ENCODE measurements at places on chromosomes 11 and 22.

DNA sequence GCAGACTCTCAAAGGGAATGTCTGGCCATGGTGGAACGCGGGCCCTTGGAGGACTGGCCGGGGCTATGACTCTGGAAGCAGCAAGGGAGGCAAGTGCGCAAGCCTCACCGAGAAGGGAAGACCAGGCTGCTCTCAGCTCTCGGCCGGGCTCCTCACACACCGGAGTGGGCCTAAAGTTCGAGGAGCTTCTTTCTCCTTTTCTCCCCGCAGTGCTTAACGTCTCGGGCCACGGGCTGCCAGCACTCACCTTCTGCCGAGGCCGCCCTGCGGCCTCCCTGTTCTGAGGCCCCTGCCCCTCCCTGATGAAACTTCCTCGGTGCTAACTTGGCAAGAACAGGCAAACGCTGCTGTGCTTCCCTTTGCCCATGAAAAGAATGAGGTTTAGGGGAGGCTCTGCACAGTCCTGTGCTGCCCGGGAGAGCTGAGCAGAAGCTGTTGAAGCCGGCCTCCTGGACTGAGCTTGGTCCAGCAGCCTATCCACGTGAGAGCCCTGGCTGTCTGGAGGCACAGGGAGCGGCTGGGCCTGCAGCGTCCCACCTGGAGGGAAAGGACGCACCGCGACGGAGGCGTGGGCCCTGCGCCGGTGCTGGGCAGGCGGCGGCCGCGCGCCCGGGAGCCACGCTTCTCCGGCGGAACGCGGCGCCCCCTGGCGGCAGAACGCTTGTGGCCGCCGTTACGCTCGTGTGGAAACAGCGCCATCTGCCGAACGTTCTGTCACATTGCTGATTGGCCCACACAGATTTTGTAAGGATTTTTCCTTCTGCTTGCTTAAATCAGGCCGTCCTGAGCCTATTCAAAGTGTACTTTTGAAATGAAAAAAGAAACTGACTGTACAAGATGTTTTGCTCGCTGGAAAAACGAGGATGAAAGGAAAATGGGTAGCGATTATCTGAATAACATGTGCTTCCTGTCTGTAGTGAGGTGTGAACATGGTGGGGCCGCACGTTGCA, 65.0 kb upstream of the TMEM45B start:
- no peak for DNase-seq

DNA sequence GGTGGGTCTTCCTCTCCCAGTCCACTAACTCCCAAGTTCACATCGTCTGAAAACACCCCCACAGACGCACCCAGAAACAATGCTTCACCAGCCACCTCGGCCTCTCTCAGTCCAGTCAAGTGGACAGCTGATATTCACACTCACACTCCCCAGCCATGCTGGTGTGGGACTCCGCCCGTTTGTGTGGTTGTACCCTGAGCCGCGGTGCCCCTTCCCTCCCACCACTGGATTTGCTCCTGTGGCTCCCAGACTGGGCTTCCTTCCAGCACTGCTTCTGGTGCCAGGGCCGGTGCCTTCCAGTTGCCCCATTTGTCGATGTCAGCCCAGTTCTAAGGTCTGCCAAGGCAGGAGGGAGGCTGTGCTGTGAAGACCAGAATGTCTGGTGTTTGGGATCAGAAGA, 37.9 kb upstream of the PLET1 start:
- DNase-seq: no peak

- DNase-seq: no peak
Measured at GRCh38 chr11:118514103-118514502, 13.2 kb upstream of the TTC36 start.

GRCh38 chr11:6481924-6482275, 599 bp downstream of the TIMM10B start:
- no peak for DNase-seq

- no peak for DNase-seq
Measured at GRCh38 chr11:914747-915501, 4.3 kb upstream of the CHID1 start.

DNA sequence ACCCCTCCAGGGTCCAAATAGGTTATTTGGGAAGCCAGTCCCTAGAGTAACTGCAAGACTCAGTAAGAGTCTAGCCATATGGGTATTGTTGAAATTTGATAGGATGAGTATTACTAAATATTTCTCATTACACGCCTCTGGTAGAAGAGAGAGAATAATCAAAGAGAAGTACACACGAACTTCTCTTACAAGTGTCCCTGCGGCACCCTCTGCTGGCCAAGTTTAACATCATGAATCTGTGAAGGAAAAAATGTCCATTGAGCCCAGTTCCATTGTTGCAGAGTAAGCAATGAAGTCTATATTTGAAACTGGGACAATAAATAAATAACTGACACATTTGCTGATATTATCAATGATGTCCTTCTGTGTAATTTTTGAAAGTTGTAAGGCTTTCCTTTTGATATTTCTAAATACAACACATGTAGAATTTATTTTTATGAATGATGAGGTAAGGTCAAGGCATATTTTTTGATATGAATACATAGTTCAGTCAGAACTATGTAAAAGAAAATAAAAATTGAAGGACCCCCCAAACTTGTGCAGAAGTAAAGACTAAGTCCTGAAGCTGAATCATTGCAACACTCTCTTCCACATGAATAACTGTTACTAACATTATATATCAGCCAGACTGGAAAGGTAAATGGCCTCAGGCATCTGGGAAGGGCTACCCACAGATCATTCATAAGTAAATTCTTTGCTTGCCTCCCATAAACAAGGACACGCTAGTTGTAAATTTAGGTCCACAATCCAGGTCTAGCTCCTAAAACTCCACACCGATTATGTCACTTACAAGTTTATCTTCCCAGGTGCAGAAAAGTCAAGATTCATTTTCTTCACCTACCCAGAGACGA, 10.0 kb downstream of the OR51L1 start:
- DNase-seq: peak; percentile 5

- DNase-seq: no peak
Measured at GRCh38 chr11:116124922-116125714, 620.9 kb upstream of the CADM1 start.

GRCh38 chr11:2917842-2918490, 11.3 kb downstream of the PHLDA2 start:
- DNase-seq: no peak

DNA sequence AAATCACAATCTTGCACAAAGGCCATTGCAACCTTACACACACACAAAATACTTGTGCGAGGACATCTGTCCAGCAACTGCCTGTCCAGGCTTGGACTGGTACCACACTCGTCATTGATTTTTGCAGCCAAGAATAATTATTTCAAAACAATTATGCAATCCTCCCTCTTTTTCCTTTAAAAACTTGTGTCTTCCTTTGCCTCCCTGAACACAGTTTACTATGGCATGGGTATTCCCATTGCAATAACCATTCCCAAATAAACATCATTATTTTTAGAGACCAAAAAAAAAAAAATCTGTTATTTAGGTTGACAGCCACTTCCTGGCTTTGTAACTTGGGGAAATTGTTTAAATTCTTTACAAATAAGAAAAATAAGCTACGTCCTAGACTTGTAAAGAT, 54.0 kb downstream of the C11orf91 start:
- DNase-seq: no peak

GRCh38 chr11:130671801-130672700, 223.6 kb downstream of the ADAMTS15 start:
- peak; percentile 77 for DNase-seq

- DNase-seq: peak; percentile 67
Measured at GRCh38 chr11:130652671-130653335, 204.4 kb downstream of the ADAMTS15 start.

DNA sequence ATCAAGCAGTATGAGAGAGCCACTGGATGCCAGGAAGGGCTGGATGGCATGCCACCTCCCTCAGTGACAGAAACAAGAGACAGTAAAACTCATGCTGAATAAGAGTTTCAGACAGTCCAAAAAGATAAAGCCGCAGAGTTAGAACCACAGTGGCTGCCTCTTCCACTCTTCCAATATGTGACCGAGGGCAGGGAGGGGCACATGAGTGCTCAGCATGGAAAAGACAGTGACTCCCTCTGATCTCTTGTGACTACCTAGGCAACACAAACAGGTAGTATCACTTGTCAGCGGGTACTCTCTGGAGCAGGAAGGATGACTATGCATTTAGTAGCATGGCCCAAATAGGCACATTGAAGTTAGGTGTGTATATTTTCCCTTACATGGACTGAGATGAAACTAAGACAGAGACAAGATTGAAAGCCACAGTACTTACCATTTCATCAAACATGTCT, 295.4 kb downstream of the CADM1 start:
- DNase-seq: no peak

GRCh38 chr11:128565881-128566280, 21.5 kb downstream of the ETS1 start:
- DNase-seq: no peak

DNA sequence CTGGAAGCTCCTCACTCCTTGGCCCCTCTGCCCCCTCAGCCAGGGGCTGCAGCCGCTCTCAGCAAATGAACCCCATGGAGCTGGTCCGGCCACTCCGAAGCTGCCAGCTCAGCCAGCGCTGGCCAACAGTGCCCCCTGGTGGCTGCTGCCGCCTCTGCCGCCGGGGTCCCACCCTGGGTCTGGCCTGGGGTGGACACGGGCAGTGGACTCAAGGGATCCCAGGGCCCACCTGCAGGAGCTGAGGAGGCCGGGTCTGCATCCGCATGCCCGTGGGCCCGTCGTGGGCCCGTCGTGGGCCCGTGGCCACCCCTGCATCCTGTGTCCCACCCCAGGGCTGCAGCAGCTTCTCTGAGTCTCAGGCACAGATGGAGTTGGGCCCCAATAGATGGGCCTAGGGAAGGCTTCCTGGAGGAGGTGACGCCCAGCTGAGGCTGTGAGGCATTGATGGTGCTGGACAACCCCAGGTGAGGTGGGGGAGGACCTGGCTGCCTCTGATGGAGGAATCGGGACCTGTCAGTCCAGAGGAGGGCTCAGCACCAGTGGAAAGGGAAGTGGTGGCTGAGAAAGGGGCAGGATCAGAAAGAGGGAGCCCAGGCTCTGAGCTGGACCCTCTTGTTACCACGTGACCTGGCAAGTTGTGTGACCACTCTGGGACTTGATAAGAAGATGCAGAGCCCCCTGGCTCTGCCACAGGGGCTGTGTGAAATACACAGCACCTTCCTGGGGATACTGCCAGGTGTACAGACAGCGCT, 522.3 kb downstream of the BRD1 start:
- DNase-seq: no peak

DNA sequence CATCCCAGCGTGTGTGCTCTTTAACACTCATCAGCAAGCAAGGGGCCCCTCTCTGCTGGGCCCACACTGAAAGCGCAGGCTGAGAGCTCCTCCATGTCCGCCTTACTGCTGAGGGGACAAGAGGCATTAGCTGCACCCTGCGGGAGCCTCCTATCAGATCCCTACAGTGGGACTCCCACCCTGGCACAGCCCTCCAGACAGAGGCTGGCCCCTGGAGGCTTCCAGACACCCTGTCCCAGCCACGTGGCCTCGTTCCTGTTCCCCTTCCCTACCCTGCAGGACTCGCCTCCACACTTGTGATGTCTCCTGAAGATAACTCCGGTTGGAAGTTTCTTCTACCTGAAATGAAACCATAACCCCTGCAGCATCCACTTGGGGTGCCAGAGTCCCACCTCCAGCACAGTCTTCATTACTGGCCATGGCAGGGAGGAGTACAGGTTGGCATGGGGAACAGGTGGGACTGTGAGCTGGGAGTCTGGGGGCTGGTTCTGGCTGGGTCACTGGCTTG, 5.0 kb upstream of the SH3BP1 start:
- no peak for DNase-seq

DNA sequence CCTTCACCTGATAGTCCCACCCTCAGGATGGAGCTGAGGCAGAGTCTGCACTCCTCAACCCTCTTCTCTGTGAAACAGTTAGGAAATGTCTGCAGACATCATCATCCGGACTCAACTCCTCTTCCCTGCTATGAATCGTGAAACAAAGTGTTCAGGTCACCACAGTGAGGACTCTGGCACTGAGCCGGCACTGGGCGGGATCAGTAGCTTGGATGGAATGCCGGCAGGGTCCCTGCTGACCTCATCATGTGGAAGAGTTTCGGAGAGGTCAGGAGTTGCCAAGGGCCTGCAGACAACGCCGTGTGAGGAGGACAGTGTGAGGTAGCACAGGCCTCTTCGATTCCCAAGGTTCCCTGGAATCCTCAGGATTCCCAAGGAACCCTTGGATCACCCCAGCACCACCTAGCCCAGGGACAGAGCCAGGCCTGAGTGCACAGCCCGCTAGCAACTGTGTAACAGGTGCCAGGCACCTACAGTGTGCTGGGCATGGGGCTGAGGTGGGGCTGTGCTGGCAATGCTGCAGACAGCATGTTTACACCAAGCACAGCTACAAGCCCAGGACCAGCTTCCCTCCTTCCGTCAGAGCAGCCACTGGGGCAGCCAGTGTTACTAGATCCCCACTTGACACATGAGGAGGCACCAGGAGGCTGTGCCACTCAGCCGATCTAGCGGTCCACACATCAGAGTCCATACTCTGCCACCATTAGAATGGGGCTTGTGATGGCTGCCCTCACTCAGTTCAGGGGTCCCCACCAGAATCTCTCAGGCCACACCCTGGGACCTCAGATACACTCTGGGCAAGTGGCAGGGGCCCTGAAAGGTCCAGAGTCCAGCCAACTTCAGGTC, 693 bp upstream of the LINC01488 start:
- no peak for DNase-seq

- DNase-seq: no peak
Measured at GRCh38 chr11:75261902-75262361, 21.4 kb downstream of the TPBGL start.

DNA sequence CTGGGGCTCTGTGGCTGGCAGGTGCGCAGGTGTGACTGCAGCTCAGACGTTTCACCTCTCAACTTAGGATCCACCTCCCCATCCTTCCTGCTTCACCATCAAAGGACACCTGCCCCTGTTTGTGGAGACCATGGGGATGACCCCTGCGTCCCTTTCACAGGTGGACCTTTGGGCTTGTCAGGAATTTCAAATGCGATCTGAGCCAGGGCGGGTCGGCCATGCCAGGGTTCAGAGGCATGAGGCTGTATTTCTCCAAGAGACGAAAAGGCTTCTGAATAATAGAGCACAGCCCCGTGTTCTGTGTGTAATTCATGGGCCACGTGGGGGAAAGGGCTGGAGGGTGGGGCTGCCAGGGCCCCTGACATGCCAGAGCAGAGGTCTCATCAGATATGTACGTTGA, 668.0 kb downstream of the BRD1 start:
- no peak for DNase-seq

DNA sequence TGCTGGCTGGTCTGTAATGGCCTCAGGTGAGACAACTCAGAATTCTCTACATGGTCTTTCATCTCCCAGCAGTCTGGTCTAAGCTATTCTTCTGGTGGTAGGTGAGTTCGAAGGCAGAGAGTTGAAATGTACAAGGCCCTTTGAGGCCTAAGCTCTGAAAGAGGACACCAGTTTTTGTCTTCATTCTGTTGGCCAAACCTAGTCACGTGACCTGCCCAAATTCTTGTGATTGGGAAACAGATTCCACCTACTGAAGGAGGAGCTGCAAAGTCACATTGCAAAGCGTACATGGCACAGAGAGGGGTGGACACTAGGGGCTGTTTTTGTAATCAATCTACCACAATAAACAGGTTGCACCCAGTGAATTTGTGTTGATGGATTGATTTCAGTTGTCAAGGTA, 193.5 kb downstream of the NAV2 start:
- DNase-seq: no peak

DNA sequence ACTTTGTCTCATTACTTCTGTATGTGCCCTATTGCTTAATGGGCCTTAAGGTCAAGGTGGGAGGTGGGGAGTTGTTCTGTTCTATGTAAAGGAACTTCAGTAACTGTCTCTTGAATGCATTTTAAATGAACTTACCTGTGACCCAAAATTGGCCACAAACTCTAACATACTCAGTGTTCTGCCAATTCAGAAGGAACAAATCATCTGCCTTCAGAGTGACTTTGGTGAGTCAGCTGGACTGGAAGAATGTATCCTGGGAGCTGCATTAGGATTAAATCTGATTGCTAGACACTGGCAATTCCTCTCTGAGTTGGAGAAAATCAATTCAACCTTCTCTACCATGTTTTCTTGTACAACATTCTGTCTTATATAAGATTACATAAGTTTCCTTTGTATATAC, 1104.8 kb downstream of the DLG2 start:
- DNase-seq: no peak
